ENCODE measurements at places on chromosomes 1 and 21.
A peak's percentile ranks its signal among the peaks of the same experiment; 100 is the strongest.

DNA sequence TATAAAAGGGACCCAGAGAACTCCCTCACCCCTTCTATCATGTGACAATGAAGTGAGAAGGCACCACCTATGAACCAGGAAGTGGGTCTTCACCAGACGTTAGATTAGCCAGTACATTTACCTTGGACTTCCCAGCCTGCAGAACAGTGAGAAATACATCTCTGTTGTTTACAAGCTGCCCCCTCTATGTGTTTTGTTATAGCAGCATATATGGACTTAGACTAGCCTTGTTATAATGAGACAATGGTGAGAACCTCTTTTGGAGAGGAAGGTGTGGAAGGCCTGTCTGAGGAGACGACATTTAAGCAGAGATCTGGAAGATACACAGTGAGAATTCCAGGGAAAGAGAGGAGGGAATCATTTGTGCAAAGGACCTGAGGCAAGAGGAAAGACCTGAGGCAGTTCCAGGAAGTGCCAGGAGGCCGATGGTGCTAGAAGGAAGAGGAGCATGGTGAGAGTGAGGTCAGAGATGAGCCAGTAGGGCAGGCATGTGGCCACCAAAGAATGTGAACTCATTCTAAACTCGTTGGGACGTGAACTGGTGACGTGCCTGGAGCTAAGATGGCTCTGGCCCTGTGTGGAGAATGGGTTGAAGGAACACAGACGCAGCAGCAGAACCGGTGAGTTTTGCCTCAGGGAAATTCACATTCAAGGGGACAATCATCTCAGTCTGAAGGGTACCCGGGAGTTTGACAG, 98.9 kb upstream of the IRF2BP2 start:
- no peak for DNase-seq

- peak; percentile 66 for DNase-seq
These were observed at the start of gene ZBTB8B for GRCh38 chr1:32464716-32465577. Gene ZBTB8B, plus strand, starts transcription at chr1:32465072. Its CDS starts 5,553 bp downstream, at chr1:32470625.

DNA sequence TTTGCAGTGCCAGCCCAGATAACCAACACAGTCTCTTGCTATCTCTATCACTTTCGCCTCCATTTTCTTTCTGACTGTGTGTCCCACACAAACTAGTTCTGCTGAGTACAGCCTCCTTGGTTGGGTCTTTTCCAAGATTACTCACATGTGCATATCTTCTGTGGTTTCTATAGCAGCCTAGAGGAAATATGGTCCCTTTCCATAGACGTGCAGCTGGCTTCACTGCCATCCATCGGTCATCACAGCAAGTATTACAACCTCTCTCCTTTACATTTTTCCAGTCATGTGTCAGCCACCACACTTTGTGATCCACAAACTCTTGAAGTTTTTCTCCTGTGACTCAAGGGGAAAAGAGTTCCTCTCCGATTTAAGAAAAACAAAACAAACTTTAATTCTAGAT, 893.4 kb upstream of the ADGRL4 start:
- peak; percentile 16 for DNase-seq

DNA sequence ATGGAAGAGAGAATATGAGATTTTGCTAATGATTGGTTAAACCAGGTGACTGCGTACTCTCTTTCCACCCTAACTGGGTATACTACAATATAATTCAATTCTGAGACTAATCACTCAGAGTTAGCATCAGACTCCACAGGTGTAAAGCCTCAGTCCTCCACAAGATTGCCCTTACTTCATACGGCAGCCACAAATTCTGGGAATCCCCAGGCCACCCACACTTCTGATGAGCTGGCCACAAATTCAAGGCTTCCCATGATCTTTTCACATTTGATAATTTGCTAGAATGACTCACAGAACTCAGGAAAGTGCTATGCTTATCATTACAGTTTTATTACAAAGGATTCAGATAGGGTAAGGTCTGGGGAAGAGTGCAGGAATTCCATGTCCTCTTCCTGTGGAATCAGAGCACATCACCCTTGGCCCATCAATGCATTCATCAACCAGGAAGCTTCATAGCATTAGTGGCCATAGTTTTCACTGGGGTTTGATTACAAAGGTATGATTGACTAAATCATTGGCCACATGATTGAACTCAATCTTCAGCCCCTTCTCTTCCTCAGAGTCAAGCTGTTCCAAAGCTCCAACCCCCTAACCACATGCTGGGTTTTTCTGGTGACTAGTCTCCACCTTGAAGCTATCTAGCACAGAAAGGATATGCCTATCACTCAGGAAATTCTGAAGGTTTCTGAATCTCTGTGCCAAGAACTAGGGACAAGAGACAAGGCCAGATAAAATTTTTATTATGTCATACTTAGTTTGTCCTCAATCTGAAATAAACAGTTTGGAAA, 131.7 kb downstream of the HHIPL2 start:
- DNase-seq = no peak

DNA sequence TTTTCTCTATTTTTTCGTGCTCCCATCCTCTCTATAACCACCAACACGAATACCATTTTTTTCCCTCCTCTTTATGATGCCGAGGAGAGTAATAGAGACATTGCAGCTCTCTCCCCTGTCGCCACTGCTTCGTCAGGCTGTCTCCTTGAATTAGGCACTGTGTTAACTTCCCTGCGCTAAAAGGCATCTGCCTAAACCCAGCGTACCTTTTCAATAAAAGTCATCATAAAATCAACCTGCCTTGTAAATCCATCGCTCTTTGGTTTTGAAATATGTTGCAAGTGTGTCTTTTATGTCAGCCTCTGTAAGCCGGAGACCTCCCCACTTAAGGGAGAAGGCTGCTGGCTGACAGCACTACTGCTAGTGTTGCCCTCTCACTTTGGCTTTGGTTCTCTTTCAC, 8.7 kb downstream of the RNF220 start:
- DNase-seq = no peak

GRCh38 chr1:61412601-61413000, 312.3 kb downstream of the TM2D1 start:
- no peak for DNase-seq

DNA sequence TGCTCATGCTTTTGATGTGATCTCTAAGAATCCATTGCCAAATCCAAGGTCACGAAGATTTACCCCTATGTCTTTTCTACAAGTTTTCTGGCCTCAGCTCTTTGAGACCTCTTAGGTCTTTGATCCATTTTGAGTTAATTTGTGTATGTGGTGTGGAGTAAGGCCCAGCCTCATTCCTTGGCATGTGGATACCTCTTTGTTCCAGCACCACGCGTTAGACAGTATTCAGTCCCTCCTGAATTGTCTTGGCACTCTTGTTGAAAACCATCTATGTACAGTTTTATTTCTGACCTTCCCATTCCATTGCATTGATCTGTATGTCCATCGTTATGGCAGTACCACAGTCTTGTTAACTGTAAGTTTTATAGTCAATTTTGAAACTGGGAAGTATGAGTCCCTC, 8.0 kb upstream of the FTCD start:
- no peak for DNase-seq

DNA sequence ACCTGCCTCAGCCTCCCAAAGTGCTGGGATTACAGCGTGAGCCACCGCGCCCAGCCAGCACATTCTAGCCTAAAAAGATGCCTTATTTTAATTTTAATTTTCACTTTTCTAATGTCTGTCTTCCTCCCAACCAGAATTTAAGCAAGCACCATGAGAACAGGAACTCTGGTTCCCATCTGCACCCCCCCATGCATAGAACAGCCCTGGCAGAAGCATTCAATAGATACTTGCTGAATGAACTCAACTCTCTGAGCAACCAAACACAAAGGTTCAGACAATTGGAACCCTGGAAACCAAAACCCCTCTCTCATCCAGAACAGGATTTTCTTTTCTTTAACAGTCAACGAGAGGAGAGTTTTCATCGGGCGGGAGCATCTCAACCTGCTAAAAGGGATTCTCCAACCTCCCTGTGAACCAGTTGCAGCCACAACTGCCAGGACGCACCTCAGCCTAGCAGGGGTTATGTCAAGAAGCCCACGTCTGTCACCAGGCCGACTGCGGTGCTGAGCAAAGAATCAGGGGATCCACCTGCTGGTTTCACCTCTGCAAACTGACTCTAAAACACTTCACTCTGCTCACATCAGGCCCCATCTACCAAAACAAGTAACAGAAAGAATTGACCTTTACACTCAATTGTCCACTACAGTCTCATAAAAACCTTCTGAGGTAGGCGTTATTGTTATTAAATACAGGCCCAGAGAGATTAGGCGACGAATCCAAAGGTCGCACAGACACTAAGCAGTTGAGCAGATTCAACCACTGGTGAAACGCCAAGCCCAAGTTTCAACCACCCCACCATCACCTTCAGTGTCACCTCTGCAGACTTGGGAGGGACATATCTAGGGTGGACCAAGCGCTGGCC, 1.7 kb downstream of the KIAA2013 start:
- no peak for DNase-seq

- DNase-seq = no peak
These were observed 441.6 kb downstream of the PLPP3 start for GRCh38 chr1:56137521-56138505.

GRCh38 chr1:44415013-44415412, 10.0 kb downstream of the RNF220 start:
- DNase-seq = no peak

GRCh38 chr1:106072909-106073600, 983.4 kb upstream of the PRMT6 start:
- DNase-seq = no peak

- DNase-seq = no peak
These were observed 159.8 kb downstream of the GRIK3 start for GRCh38 chr1:36874271-36875060.

DNA sequence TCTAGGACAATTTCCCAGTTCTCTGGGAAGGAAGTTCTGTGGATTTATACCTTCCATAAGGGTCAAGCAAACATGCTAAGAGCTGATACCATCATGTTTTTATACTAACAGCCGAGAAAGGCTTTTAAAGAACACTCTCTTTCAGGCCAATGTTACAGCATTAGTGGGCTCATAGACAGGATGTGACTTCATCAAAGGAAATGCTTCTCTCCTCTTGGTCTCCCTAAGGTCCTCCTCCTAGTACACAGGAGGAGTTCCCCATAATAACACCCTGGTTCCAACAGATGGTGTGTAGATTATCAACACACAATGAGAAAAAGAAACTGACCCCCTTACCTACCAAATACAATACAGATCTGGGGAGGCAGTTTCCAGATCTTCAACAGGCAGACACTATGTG, 26.7 kb upstream of the GLIS1 start:
- peak; percentile 4 for DNase-seq

DNA sequence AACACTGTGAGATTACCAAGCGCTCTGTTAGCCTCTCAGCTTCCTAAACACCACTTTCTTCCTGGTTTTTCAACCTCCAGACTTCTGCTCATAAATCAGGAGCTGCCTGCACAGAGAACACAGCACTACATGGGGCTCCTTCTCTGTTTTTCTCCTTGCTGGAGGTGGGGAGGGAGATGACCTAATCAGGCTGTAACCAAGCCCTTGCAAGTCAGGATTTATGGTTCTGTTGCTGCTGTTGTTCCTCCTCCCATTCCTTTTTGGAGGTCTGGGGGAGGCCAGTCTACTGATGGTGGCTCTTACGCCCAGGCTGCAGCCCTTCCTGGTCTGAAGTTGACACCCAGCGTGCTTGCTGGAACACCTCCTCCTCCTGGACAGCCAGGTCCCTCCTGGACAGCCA, 80.9 kb upstream of the AJAP1 start:
- no peak for DNase-seq

DNA sequence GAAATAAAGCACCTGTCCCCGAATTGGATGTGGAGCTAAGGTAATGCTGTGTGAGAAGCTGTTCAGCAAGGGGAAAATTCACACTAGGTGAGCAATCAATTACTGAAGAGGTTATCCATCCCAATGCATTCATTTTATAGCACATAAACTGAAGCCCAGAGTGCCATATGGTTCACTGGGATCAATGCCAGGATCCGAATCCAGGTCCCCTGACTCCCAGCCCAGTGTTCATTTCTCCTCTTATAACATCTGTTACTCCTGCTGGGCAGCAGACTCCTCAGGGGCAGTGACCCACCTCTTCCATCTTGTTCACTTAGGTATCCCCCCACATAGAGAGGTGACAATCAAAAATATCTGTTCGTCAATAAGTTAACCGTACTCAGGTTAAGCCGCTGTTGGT, 13.2 kb upstream of the SEC16B start:
- DNase-seq = no peak

DNA sequence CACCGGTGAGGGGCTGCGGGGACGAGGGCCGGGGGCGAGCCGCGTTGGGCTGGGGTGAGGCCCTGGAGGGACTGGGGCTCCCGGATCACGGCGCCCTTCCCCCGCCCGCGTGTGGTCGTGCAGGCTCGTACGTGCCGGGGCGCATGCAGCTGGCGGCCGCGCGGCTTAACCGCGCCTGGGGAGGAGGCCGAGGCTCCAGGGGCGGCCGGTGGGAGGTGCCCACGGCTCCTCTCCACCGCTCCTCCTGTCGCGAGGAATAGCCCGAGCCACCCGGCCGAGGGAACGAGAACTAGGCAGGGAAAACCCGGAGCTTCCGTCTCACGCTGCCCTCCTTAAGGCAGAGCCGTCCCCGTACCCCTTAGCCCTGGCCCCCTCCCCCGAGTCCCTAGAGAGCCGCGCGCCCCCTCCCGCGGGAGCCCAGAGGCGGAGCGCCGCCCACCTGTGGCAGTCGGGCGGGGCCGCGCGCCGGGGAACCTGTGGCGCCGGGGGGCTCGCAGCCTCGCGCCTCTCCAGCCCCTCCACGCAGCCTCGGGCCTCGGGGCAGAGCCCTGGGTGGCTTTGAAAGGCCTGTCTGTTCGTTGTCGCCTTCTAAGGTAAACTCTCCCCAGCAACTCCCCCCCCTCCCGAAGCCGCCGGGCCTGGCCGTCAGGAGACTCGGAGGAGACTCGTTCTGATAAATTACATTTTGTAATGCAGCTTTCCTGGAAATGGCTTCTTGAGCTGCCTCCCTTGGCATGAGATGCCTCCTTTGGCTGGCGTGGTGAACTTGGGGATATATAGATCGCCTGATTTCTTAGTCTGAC, 746 bp downstream of the AK4 start:
- peak; percentile 13 for DNase-seq

GRCh38 chr21:40152476-40152875, 285.2 kb downstream of the PCP4 start:
- DNase-seq = no peak

GRCh38 chr1:55894521-55894920, 679.4 kb upstream of the USP24 start:
- no peak for DNase-seq

- DNase-seq = no peak
These were observed 126.7 kb downstream of the GDAP2 start for GRCh38 chr1:117802531-117803257.

DNA sequence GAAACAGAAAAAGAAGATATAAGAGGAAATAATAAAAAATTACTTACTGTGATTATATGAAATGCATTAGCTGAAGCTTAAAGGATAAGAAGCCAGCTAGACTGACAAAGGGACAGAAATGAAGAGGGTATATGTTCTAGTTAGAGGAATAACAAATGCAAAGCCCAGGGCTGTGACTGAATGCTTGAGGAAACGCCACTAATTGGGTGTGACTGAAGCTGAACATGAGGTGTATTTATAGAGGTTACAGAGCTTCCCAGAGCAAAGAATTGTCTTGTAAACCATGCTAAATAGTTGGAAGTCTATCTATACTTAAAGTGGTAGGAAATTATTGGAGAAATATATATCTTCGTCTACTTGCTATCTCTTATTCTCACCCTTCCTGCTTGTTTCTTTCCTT, 77.7 kb upstream of the PLPPR5 start:
- no peak for DNase-seq
